Ovary (tissue), 10 donors: ENCODE measurements at places on chromosomes 16 and 17. TPM values are rescaled to one million over a fixed set of nuclear protein-coding genes. Genes with fewer than 3 reads are reported as not detected.

- H3K4me3 ChIP-seq = no peak overlapping the region
- H3K4me1 ChIP-seq = no peaks in the 10 kb centered on the region
- H3K27me3 ChIP-seq = no peaks in the 10 kb centered on the region
- H3K27ac ChIP-seq = no peak overlapping the region
Measured at GRCh38 chr17:76922084-76922483, 53.9 kb downstream of the MGAT5B start.

- DNase-seq = no peak
- H3K27me3 ChIP-seq = no peaks in the 10 kb centered on the region
- peaks cover 36% of the 10 kb centered on the region for H3K4me1 ChIP-seq
- H3K4me3 ChIP-seq = no peak overlapping the region
- peak overlapping the region; percentile 65 for H3K27ac ChIP-seq
- H3K36me3 ChIP-seq = no peaks in the 10 kb centered on the region
Measured at GRCh38 chr17:17051380-17051779, 9.1 kb downstream of the MPRIP start.

GRCh38 chr17:42603318-42603717 lies 5.9 kb downstream of the RETREG3 start:
- no peak overlapping the region for H3K4me3 ChIP-seq
- DNase-seq = no peak
- H3K27ac ChIP-seq = no peak overlapping the region
- peaks cover 11% of the 10 kb centered on the region for H3K4me1 ChIP-seq
- no peaks in the 10 kb centered on the region for H3K36me3 ChIP-seq
- no peaks in the 10 kb centered on the region for H3K27me3 ChIP-seq

- H3K36me3 ChIP-seq = no peaks in the 10 kb centered on the region
- no peaks in the 10 kb centered on the region for H3K27me3 ChIP-seq
- peaks cover 7% of the 10 kb centered on the region for H3K4me1 ChIP-seq
- H3K27ac ChIP-seq = no peak overlapping the region
Measured at GRCh38 chr16:50279504-50279865, 13.1 kb downstream of the ADCY7 start.

DNA sequence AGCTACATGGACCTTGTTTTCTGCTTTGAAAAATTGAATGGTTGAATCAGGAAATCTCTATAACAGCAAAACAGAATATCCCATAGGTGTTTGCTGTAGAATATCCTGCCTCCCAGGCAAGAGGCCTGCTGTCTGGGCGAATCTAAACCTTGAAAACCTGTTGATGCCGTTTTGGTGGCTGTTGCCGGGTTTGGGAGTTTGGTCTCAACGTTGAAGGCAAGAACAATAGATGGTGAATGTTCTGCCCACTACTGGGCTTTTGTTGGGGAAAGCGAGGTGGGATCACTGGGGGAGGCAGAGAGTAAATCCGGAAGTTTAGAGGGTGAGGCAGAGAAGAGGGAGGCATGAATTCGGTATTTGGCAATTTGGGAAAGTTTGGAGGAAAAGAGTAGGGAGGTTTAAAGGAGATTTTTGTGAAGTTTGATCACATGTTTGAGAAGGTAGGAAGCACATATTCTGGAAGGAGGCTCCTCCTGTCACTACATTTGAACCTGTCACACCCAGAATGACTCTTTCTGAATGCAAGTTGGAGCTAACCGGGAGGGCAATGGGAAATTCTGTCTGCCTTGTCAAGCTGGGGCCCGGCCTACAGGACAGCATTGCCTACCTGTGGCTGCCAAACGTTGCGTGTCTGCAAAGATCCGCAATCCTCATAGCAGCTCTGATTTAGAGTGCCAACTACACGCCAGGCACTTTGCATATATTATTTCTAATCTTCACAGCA lies 46.5 kb downstream of the GPRC5B start:
- no peaks in the 10 kb centered on the region for H3K27me3 ChIP-seq
- H3K4me1 ChIP-seq = no peaks in the 10 kb centered on the region
- DNase-seq = no peak
- H3K4me3 ChIP-seq = no peak overlapping the region
- no peak overlapping the region for H3K27ac ChIP-seq

GRCh38 chr17:31008374-31009041 lies 37.7 kb downstream of the RNF135 start:
- H3K36me3 ChIP-seq = no peaks in the 10 kb centered on the region
- H3K27me3 ChIP-seq = no peaks in the 10 kb centered on the region
- H3K27ac ChIP-seq = peak overlapping the region; percentile 82
- DNase-seq = peak; percentile 58
- no peaks in the 10 kb centered on the region for H3K4me1 ChIP-seq
- peak overlapping the region; percentile 66 for H3K4me3 ChIP-seq

The PLXDC1 gene
- total RNA-seq = 31.8 TPM

The AGRP gene
- total RNA-seq = not detected

The HNF1B gene
- total RNA-seq = 0.65 TPM

The EVPLL gene
- total RNA-seq = not detected

The KRT28 gene
- total RNA-seq = not detected
